ENCODE measurements at places on chromosomes 7 and 10.
A peak's percentile ranks its signal among the peaks of the same experiment; 100 is the strongest.

- DNase-seq: no peak
Observed at GRCh38 chr10:92124020-92124419, 166.9 kb downstream of the CPEB3 start.

- DNase-seq: no peak
Observed at GRCh38 chr7:32204361-32205018, 134.3 kb upstream of the PDE1C start.

DNA sequence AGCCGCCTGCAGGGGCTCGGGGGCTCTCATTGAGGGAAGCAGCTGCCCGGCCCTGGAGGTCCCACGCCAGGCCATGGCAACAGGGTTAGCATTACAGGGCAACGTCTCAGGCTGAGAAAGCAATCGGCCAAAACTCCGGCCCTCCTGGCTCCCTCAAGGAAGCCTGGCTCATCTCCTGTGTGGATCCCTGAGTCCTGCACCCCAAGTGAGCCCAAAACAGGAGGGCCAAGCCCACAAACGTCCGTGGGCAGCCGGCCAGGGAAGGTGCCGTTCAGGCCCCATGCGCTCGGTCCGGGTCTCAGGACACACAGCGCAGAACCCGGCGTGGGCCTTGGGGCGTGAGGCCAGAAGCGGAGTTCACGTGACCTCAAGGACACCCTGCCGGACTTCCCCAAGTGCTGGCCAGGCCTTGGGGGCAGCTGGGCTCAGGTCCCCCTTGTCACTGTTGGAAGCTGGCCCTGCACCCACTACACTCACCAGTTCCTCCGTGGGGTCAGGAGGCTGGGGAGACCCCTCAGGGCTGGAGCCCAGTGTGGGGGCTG, 8.0 kb upstream of the PWWP2B start:
- no peak for DNase-seq

DNA sequence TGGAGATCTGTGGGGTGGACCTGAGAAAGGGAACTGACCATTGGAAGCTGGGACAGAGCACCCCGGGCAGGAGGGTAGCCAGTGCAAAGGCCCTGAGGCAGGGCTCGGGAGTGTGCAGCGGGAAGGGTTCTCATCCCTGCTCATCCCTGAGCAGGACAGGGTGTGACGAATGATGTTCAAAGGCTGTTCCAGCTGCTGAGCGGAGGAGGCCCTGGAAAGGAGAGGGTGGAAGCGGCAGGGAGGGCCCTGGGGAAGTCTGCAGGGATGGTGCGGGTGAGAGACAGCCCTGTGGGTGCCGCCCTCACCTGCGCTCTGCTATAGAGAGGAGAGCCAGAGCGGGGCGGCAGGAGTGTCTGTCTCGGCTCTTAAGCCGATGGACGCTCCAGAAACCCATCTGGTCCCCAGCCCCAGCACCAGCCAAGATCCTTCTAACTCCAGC, 43.7 kb downstream of the PRKAG2 start:
- DNase-seq: no peak

DNA sequence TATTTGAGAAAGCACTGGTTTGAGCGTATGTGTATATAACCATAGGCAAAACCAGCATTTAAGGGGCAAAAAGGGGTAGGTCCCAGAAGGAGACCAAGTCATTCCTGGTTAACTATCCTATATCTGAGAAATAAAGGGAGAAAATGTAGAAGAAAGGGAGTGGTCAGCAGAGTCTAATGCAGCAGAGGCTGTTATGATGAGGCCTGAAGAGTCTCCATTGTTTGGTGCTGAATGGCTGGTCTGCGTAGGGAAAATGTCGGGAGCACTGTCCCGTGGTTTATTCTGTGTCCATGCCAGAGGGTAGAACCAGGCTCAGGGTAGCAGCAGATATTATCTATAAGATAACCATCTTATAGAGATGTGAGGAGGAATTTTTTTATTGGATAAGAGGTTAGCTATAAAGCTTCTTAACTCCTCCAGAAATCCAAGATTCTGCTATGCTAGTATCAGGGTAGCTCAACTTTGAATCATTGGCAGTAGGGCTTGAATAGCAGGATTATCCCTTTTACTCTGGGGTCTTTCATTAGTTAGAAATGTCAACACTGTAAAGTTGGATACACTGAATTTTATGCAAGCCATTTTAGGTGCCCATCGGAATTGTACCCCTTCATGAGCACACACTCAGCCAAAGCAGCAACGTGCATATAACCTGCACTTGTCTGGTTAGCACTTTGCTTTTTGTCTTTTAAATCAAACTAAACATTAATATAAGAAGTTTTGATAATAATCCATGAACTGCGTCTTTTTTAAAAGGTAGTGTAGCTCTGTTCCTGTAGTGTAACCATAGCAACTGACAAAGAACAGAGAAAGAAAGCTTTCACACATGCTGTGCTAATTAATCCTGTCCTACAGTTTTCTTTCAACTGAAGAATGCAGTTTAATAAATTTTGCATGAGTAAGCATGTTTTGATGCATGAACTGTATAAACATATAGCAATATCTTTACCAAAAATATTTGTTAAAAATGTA, 312.0 kb upstream of the FZD1 start:
- DNase-seq: no peak

- no peak for DNase-seq
Observed at GRCh38 chr10:88781206-88781605, 21.3 kb upstream of the LIPM start.

DNA sequence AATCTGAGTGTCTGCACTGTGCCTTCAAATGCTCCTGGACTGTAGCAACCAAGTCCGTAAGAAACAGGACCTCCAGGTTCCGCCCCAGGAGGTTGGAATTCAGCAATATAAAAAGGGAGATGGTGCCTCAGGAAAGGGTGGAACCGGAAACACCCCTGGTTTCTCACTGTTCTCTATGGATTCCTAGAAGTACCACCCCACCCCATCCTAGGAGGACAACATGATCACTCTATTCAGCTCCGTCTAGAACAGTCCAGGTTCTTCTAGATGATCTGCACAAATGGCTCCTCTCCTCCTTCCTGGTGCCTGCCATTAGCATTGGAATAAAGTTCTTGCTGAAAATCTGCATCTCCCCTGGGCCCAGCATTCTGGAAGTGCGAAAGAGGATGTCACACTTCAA, 7.6 kb upstream of the ZNF12 start:
- DNase-seq: no peak

DNA sequence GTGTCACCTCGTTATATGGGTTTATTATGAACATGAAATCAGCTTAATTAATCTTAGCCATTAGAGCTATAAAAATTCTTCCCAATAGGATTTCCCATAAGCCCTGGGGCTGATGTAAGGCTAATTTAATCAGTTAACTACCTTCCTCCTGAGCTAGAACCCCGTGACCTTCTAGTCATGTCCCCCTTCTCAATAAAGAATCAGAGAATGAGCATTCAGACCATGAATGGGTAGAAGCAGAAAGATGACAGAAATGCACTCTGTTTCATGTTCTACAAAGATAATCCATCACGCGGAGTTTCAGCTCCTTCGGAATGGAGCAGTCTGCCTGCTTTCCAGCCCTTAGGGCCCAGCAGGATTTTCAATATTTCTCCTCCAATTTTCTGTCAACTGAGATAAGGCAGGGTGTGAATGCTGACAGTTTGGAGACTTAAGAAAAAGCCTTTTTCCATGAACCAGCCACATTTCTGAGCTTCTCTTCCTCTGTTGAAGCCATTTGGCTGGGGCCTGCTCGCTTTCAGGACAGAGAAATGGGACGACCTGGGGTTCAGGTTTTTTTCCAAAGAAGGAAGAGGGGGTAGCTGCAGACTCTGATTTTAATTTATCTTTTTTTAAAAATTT, 211.0 kb downstream of the NEBL start:
- DNase-seq: no peak

DNA sequence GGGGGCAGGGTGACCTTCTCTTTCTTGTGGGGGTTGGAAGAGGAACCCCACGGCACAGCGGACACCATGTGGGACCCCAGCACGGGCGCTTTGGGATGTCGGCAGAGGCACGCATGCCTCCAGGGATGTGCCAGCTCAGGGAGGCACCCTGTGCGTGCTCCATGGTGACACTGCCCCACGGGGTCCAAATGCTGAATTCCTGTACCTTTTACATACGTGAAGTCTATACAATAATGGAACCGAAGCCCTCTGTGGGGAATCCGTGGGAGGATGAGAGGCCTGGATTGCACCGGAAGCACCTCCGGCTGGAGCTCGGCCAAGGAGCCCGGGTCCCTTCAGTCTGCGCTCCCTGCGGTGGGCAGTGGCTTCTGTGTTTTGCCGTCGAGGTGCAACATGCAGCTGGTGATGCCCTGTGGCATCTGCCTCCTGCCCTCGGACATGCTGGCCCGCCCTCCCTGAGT, 524.3 kb downstream of the DNAJB6 start:
- no peak for DNase-seq

- DNase-seq: no peak
Observed at GRCh38 chr7:23072048-23072447, 33.5 kb upstream of the KLHL7 start.

- DNase-seq: no peak
Observed at GRCh38 chr7:40077849-40078248, 56.6 kb downstream of the MPLKIP start.

DNA sequence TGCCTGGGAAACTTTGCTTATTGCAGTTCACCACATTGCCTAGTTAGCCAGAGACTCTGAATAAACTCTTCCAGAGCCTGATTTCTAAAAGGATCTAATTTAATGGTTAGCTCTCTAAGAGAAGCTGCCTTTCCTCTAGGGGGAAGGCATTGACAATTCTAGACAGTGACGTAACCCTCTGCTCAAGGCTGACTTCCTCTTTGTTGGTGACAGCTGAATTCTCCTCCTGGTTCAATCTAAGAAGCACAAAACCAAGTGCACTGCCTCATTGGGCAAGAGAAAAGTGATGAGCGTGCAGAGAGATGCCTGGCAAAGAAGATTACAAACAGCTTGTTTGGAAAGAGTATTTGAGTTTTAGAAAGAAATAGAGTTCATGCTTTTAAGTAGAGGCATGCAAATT, 102.7 kb downstream of the MACC1 start:
- DNase-seq: no peak

DNA sequence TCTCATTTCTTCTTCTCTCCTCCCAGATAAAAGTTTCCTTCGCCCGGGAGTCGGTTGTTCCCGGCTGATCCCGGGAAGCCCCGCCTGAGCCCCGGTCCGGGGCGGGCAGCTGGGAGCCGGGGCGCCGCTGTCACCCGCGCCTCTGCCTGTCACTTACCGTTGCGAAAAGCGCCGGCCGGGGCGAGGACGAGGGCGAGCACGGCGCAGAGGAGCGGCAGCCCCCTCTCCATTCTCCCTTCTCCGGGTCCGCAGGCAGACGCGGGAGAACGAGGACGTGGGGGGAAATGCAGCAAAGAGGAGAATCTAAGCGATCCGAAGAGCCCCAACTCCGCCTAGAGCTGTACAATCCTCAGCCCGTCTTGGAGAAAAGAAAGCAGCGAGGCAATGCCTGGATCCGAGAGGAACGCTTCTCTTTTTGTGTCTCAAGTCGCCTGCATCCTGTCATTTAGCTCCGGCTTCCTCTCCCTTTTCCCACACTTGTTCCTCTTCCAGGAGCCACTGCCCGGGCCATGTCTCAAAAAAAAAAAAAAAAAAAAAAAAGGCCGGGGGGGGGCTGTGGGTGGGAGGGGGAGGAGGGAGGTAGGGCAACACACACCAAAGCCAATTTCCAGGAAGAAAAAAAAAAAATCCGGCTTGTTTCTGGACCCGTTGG, at the start of gene NRP1:
NRP1 (minus strand) TSS at position 515 of the 652 bp plus-strand sequence; CDS start at position 230, 285 bp downstream.
- no peak for DNase-seq

DNA sequence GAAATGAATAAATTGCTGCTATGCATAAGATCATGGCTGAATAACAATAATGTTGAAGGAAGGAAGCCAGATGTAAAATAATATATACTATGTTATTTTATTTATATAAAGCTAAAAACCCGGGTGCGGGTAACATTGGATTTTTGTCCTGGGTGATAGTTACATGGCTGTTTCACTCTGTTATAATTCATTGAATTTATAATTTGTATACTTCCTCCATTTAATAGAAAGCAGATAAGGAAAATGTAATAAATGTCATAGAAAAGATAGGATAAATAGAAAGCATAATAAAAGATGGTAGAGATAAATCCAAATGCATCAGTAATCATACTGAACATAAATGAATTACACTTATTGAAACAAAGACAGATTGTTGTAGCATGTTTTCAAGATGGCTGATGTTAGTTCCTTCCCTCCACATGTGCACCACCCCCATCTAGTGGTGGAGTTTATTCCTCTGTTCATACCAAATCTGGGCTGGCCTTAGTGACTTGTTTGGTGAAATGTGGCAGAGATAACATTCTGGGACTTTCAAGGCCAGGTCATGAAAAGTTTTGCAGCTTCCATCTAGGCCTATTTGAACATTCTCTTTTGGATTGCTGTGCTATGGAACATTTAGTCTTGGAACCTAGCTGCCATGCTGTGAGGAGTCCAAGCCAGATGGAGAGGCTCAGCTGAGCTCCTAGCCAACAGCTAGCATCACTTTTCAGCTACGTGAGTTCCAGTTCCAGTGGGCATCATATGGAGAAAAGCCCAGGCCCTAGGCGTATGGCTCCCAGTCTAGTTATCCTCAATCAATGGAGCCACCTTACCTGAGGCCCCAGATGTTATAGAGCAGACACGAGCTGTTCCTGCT, 46.9 kb downstream of the AHCYL2 start:
- DNase-seq: peak; percentile 70

DNA sequence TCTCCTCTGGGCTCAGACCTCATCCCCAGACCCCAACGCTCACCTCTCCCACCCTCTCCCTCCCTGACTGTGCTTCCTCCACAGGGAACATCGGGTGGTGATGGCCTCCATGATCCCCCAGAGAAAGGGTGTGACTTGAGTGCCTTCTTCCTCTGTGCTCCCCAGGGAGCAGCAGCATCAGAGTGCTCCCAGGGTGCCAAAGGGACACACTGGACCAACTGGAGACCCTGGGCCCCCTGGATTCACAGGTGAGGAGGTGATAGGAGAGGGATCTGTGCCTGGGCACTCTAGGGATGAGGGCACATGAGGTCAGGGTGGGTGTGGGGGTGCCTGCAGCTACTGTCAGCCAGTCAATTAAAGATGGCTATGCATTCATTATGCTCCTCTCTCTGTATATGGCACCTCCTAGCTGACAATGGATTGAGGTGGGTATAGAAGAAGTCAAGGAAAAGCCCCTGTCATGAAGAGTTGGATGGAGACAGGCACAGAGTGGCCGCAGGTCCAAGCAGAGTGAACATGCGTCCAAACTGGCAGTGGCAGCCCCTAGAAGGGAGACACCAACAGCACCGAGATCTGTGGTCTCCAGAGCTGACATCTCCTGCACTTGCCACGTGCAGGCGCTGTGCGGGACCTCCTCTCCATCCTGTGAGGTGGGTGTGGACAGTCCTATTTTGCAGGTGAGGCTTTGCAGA, 15.5 kb upstream of the VOPP1 start:
- DNase-seq: no peak

All from hematopoietic multipotent progenitor cell treated with erythropoietin and hydrocortisone succinate and interleukin-3 and kit ligand, for 15 days (in vitro differentiated cells).